ENCODE measurements at places on chromosomes 4 and X. TPM values are rescaled to one million over a fixed set of nuclear protein-coding genes. Genes with fewer than 3 reads are reported as not detected.

- DNase-seq: no peak
These were observed 18.0 kb downstream of the SUV39H1 start for GRCh38 chrX:48714573-48714972.

DNA sequence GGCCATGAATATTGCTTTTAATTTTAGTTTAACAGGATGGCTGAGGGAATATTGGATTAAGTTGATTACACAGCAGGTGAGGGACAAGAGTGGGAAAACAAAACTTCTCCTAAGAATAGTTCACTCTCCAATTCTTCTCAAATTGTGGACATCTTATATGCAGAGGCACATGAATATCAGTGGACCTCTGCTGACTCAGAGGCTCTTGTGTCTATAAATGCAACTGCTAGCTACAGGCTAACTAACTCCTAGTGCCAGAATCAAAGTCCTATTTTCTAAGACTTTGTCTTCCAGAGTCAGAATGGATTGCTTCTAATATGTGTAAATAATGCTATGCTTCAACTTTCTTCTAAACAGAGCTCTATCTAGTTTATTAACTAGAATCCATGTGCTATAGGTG is 175.8 kb downstream of the IL15 start:
- no peak for DNase-seq

DNA sequence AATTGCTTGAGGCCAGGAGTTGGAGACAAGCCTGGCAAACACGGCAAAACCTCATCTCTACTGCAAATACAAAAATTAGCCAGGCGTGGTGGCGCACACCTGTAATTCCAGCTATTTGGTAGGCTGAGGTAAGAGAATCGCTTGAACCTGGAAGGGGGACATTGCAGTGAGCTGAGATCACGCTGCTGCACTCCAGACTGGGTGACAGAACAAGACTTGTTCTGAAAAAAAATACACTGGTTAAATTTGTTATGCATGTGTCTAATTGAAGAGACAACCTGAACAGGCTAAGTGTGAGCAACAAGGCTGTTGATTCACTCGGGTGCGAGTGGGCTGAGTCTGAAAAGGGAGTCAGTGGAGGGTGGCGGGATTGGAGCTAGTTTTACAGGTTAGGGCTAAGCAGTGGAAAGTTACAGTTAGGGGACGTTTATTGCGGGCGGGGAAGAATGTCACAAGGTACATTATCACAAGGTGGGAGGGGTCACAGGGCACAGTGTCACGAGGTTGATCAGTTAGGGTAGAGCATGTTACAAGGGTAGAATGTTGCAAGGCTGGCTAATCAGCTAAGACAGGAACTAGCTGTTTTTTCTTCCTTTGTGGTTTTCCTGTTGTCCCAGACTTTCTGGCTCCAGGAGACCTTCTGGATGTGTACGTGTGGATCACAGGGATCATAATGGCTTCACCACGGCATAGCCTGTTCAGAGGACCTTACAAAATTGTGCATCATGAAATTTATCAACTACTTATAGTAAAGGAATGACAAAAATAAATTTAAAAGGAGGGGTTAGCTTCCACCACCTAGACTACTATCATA is 115.8 kb downstream of the NAA11 start:
- DNase-seq: peak; percentile 61

GRCh38 chr4:8284391-8284790 is 14.8 kb downstream of the HTRA3 start:
- DNase-seq: peak; percentile 38

- no peak for DNase-seq
These were observed 63.7 kb upstream of the ARSJ start for GRCh38 chr4:114043116-114043515.

- no peak for DNase-seq
These were observed 19.5 kb downstream of the NAT8L start for GRCh38 chr4:2078584-2078983.

Gene IGSF1
- 0.66 TPM for total RNA-seq

Gene CCKAR
- total RNA-seq: 0.44 TPM

Gene BCORL1
- 7.3 TPM for total RNA-seq
